ENCODE measurements at places on chromosomes 12 and 14.

GRCh38 chr12:125797421-125798175 is 732.4 kb downstream of the AACS start:
- no peak for DNase-seq

GRCh38 chr14:29301571-29301970 is 535.0 kb downstream of the FOXG1 start:
- DNase-seq: no peak

DNA sequence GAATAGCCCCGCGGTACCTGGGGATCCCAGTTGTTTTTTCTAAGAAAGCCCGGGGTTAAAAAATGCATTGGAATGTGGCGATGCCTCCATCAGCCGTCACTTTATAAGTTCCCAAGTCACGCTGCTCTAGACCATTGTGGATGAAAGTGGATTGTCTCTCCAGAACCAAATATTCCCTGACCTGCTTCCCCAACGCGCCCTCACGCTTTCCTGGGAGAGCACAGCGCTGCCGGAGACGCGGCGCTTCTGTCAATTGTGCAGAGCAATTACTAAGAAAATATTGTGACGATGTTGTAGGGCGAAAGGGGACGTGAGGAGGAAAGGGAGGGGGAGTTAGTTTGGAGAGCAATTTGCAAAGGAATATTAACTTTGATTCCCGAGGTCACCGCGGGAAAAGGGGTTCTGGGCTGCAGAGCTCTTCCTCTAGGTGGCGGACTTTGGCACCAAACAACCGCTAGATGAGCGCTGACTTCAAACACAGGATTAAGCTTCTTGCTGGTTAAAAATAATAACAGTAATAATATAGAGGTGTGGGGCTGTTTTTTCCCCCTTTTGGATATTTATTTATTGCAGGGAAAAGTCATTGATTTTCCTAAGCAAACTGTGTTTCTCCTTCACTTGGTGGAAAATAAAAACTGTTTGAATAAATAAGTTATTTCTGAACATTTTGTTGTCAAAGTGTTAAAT is 9.6 kb upstream of the FOXG1 start:
- DNase-seq: no peak

- DNase-seq: no peak
Observed at GRCh38 chr12:101582937-101583336, 11.8 kb upstream of the MYBPC1 start.

- DNase-seq: no peak
Observed at GRCh38 chr12:108333898-108334699, 5.0 kb downstream of the CMKLR1 start.

DNA sequence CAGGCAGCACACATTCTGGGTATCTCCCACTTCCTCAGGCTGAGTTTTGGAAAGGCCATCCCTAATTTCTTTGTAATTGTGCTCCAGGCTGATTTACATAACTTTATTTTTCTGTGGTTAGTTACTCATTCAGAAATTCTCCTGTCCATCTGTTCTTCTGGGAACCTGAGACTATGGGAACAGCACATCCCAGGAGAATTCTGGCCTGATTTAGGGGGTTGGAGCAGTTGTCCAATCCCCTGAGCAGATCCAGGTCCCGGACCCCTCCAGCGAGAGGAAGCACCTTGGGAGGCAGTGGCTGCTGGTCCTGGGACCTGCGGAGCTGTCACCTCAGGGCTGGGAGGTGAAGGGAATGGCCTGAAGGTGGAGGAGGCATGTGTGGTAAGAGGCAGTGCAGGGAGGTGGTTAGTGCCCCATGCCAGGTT is 40.4 kb downstream of the TSPAN9 start:
- DNase-seq: no peak

- no peak for DNase-seq
Observed at GRCh38 chr14:35915185-35915584, 89.0 kb downstream of the BRMS1L start.

DNA sequence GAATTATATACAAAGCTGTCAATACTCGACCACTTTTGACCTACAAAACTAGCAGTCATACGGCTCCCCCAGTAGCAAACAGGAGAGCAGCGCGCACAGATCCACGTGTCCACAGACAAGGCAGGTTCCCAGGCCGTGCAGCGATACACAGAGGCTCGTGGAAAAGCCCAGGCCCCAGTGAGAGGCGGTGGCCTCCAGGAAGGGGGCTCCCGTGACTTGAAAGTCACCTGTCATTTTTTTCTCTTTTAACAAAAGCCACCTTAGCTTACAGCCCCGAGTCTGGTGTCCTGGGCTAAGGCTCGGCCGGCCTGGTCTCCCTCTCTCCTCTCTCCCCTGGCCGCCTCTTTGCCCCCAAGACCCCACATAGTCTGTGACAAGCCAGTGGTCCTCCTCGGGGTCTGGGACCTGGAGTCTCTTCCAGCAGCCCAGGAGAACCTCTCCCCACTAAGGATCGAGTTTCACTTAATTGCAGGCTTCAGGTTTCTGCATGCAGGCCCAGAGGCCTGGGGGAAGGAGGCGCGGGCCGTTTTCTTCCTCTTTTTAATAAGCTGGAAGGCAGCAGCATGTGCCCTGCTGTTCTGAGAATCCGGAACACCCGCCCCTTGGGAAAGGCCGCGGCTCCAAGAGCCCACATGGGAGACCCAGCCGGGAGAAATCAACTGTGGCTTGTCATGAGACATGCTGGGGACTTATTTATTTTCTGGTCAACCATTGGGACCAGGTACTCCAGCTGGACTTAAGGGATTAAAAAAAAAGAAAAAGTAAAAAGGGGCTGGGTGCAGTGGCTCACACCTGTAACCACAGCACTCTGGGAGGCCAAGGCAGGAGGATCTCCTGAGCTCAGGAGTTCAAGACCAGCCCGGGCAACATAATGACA is 15.9 kb downstream of the NCOR2 start:
- DNase-seq: peak; percentile 66

GRCh38 chr12:1367331-1368291 is 226.8 kb downstream of the FBXL14 start:
- no peak for DNase-seq

GRCh38 chr12:132523576-132524331 is 33.8 kb downstream of the FBRSL1 start:
- DNase-seq: peak; percentile 60

GRCh38 chr12:123761841-123762714 is at the start of gene DNAH10:
Gene DNAH10 (plus strand): TSS chr12:123762301. CDS start chr12:123762337, 36 bp downstream.
- DNase-seq: no peak

DNA sequence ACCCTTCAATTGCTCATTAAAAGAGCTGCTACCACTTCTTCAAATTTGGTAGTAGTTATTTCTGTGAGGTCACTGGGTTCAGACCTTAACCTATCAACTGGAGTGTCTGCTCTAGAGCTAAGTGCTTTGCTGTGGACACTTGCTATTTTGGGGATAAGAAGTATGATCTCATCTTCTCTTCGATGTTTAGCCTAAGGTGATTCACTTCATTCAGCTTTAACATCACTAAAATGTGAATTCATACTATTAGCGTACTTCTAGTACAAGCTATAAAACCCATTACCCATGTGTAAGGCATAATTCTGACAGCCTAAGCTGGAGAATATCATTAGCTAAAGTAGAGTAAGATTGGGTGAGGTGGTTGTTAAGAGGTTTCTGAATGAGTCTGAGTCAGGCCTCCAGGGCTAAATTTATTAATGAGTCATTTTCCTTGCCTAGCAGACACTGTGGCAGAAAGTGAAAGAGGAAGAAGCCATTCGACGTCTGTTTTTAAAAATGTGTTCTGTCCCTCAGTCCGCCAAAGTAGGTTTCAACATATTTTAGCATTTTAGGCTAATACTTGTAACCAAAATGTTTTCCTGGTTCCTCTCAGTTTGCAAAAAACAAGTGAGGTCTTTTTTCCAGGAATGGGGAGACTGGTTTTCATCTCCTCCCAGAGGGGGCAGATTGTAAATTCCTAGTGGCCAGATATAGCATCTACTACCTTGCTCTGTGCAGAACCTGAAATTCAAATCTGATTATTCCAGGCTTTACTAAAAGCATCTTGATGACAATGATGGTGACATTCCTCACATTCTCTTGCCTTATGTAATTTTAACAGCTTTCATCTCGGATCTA is 103.6 kb downstream of the SSPN start:
- no peak for DNase-seq

- DNase-seq: peak; percentile 51
Observed at GRCh38 chr14:53953828-53954550, 2.6 kb downstream of the BMP4 start.

DNA sequence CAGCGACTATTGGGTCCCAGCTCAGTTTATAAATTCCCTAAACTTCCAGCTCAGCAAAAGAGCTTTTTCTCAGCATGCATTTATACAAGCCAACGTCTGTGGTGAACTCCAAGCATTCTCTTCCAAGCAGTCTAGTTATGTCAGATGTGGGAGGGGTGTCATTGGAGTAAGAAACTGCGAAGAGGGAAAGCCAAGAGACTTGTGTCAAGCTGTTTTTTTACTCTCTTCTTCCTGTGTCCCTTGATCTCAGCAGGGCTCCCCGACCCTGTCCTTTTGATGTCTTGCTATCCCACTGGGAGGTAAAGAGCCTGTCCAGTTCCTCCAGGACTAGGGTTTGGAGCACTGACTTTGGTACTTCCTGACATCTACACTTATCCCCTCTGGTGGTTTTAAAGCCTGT is 69.0 kb downstream of the PPM1H start:
- DNase-seq: no peak

GRCh38 chr12:125183187-125184067 is 118.2 kb downstream of the AACS start:
- DNase-seq: peak; percentile 58

DNA sequence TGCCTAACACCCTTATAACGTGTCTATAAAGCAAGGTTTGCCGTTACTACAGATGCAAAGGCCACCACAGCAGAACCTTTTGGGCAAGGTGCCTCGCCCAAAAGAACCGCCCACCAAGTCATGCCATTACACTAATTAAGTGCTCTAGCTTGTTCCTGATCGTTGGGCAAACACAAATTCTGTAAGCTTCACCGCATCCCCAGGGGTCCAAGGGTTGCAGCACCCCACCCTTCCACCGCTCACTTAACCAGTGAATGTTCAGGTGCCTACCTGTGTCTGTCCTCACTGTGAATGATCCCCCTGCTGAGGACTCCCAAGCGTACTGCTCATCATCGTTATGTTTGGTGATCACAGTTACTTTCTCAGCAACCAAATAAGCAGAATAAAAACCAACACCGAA is 1.4 kb downstream of the HSP90AA1 start:
- DNase-seq: no peak

GRCh38 chr14:78278464-78279250 is 108.5 kb downstream of the NRXN3 start:
- DNase-seq: no peak

GRCh38 chr14:54189748-54190354 is 207.0 kb upstream of the CDKN3 start:
- DNase-seq: no peak

DNA sequence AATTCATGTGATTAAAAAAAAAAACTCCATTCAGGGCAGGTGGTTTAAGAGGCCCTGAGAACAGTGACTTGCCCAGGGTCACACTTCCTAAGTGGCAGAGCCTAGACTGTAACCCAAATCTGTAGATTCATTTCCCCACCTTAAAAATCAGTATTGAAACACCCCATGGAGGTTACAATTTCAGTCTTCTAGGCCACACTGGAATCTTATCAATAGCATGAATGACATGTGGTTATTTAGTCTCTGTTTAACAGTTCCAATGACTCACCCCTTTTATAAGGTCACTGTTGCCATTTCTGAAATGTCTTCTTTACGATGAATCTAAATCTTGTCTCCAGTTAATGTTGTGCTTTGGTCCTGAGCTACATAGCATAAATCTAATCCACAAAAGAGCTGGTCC is 262.3 kb upstream of the GRIP1 start:
- DNase-seq: no peak

Measured in C1 segment of cervical spinal cord (tissue), 14 donors.